ENCODE measurements at places on chromosomes 3 and 15.

DNA sequence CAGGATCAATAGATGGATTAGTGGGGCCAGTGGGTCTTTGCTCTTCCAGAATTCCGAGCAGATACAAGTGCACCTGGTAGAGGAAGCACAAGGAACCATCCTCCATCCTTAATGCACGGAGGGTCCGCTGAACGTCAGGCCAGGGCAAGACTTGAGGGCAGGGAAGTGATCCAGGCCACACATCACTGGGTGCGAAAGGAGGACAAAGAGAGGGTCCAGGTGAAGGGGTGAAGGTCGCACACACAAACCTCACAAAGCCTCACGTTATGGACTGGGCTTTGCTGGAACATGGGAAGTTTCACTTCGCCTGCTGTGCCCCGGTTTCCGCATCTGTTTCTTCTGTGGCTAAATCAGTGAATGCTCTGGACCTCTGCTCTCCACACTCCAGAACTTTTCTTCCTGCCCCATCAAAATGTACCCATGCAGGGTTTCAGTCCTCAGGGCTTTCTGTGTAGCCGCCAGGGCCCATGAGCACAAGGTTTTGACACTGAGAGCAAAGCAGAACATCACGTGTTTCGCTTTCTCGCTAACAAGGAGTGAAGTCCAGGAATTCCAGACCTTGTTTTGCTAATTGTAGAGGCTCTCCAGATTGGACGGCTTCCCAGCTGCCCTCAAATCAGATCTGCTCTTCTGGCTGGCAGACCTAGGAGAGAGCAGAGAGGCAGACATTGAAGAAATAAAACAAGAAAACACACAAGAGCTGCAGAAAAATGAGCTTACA is 56.3 kb downstream of the KLF15 start:
- DNase-seq: no peak

DNA sequence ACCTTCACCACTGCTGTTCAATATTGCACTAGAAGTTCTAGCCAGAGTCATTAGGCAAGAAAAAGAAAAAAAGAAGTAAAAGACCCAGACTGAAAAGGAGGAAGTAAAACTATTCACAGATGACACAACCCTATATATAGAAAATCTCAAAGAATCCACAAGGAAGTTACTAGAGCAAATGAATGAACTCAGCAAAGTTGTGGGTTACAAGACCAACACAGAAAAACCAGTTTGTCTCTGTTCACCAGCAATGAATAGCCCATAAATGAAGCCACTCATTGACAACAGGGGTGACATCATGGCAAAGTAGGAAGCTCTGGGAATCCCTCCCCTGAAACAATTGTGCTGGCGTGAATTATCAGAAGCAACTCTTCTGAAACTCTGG is 4.6 kb downstream of the CFAP100 start:
- no peak for DNase-seq

DNA sequence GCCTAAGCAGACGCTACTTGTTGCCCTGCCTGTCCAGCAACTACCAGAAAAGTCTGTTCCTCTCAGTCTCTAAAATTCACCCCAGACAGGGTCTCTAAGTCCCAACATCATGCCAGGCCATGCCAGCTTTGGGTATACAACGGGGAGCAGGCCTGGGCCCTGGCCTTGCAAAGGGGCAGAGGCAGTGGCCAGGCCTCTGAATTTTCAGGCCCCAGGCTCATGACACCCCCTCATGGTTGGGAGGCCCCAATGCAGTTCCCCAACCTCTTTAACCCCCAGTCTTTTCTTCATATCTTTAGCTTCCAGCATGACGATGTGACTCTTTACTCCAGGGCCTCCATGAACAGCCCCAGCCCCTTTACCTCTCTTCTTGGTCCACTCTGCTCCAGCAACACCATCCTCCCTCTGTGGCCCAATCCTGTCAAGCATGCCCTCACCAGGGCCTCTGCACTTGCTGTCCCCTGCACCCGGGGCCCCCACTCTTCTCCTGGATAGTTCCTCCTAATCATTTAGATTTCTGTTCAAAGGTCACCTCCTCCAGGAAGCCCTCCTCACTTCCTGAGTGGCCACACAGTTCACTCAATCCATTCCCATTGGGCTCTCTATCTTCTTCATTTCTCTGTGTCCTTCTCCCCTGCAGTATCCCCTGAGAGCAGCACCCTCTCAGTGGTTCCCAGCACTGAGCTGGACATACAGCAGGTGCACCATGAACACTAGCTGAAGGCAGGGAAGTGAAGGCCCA is 4.8 kb downstream of the IQSEC1 start:
- DNase-seq: no peak

- peak; percentile 92 for DNase-seq
Observed at GRCh38 chr3:44235604-44236484, 5.8 kb upstream of the TOPAZ1 start.

GRCh38 chr3:177190756-177191681 is 6.3 kb downstream of the TBL1XR1 start:
- no peak for DNase-seq

DNA sequence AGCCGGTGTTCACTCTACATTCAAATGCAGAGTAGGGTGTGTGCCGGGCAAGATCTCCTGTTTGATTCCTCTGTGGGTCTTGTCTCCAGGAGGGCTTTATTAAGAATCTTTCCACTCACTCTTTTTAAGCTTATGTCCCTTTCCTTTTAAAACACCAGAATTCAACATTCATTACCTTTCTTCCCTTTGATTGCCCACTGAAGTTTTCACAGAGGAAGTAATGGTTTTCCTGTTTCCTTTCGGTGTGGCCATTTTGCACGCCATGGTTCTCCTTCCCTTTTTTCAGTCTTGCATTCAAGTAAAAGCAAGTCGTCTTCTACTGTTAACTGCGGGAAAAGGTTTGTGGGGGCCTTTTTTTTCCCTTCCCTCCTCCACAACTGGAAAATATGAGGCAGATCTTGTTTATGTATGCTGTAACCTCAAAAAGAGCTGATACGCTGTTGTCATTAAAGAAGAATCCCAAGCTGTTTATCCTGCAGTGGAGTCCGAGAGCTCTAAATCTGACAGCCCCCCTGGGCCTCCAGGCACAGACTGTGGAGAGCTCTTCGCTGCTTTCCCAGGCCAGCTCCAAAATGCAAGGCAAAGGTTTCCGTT is 40.5 kb downstream of the FILIP1L start:
- DNase-seq: no peak

DNA sequence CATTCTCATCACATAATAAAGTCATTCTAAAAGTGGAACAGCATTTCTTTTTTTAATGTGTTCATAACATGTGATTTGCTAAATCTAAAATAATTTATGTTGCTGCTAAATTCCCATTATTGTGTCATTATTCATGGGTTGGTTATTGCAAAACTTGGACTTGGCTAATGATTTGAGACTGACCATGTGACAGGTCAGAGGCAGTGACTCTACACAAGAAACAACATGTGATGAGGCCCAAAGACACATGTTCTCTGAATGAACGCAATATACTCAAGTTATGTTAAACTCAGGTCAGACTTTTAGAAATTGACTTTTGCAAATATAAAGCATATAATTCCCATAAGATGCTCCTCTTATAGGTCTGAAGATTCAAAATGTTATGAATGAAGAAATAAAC is 566.1 kb downstream of the TBL1XR1 start:
- DNase-seq: no peak

DNA sequence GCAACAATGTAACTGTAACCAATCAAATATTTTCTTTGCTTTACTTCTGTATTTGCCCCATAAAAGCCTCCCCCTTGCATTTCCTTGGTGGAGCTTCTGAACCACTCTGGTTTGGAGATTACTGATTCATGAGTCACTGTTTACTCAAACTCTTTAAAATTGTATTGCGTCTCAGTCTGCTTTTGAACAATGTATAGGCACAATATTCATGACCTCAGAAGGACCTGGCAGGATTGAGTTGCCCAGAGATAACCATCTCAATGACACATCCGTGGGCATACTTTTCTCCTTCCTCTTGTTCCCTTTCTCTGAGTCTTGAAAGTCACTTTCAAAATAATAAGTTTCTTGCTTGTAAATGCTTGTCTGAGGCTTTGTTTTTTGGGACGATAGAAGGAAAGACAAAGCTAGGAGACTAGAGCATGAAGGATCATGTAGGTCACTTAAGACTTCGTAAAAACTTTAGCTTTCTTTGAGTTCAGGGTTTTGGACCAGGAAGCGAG is 57.1 kb upstream of the POU1F1 start:
- DNase-seq: no peak

- no peak for DNase-seq
Observed at GRCh38 chr3:105145511-105145910, 221.2 kb upstream of the ALCAM start.

GRCh38 chr3:60909526-60909925 is 341.7 kb downstream of the FHIT start:
- DNase-seq: no peak

- DNase-seq: peak; percentile 49
Observed at GRCh38 chr3:171187706-171188290, 161.3 kb upstream of the SLC2A2 start.

GRCh38 chr15:45442507-45443135 is 64.3 kb upstream of the GATM start:
- no peak for DNase-seq

DNA sequence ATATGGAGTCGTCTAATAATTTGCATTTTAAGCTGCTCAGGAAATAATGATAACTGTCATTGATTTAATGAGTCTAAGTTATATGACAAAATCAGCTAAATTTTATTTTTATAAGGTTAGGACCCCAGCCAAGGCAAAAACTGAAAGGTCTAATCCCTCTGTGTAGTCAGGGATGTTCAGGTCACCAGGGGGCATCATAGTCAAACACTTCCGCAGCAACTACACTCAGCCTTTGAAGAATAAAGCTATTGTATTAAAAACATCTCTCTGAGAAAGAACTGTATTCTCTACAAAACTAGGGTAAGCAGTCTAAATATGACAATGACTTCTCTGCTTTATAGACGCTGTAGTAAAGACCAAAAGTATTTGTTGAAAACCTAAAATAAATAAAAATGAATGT is 15.0 kb downstream of the INTS14 start:
- no peak for DNase-seq

- no peak for DNase-seq
Observed at GRCh38 chr3:71051893-71052687, 531.4 kb downstream of the FOXP1 start.

- no peak for DNase-seq
Observed at GRCh38 chr15:76991741-76992645, 2.9 kb upstream of the PSTPIP1 start.

DNA sequence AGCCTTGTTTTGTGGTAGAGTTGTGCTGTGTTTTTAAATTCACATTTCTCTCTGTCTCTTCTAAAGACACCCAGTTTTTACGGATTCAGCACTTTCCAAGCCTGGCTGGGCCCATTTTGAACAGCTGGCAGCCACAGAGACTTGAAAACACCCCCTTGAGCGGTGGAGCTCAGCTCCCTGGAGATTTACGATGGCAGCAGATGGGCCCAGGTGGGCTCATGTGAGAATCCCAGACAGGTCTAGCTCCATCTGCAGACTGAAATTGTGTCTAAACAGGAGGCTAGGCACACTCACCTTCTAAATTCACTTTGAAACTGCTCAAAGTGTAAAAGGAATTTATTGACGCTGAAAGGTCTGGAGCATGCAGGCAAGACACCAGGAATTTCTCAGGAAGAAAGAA is 232.0 kb upstream of the HES1 start:
- no peak for DNase-seq

GRCh38 chr3:127964053-127964452 is 49.0 kb downstream of the KBTBD12 start:
- DNase-seq: peak; percentile 88

- DNase-seq: no peak
Observed at GRCh38 chr15:65612616-65612946, 1.6 kb upstream of the INTS14 start.

DNA sequence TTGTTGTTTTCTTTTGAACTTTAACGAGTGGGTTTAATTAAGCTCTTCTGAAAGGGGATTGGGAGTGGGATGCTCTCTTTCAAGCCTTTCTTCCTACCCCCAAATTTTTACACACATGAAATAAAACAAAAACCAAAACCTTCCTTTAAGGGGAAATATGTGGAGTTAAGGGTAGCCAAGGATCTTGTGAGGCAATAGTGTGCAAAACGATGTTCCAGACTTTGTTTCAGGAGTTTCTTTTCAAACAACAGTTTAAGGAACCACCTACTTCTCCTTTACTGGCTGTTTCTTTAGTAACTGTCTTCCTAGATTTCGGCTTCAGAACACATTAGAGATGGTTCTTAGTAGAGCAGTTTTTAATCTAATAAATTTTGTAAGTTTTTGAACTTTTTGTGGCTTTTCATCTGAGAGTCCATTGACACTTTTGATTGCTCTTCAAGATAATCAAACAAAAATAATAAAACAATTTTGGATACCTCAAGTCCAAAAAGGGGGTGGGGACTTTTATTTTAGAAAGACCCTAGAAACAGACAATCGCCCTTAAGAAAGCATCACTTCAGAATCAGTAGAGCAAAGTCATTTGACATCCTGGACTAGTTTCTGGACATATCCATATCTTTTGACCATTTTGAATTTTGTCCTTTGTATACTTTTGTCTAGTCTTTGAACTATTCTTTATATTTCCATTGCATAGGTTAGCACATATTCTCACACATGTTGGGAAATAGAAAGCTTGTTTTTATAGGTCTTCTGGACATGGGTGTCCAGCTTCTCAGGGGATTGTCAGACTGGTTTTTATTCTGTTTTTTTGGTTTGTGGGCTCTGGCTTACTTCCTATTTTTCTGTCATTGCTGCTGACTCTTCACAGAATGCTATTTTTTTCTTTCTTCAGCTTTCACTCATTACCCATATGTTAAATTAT is 6.0 kb downstream of the DIPK2A start:
- no peak for DNase-seq

GRCh38 chr3:52498137-52499054 is 3.3 kb downstream of the STAB1 start:
- no peak for DNase-seq

- DNase-seq: no peak
Observed at GRCh38 chr3:178270838-178271237, 265.4 kb upstream of the KCNMB2 start.

DNA sequence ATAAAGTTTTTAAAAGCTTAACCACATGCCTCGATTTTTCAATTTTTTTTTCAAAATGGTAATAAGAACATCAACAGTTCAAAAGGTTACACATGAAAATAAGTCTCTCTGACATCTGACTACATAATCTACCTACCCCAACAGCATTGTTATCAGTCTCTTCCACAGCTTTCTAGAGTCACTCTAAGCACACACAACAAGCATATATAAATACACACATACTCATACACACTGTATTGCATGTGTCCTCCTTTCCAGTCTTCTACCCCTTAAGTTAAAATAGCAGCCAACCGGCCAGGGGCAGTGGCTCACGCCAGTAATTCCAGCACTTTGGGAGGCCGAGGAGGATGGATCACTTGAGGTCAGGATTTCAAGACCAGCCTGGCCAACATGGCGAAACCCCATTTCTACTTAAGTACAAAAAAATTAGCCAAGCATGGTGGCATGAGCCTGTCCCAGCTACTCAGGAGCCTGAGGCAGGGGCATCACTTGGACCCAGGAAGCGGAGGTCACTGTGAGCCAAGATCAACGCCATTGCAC is 12.2 kb downstream of the TBL1XR1 start:
- DNase-seq: no peak

GRCh38 chr3:66404903-66405700 is 95.7 kb downstream of the LRIG1 start:
- no peak for DNase-seq

DNA sequence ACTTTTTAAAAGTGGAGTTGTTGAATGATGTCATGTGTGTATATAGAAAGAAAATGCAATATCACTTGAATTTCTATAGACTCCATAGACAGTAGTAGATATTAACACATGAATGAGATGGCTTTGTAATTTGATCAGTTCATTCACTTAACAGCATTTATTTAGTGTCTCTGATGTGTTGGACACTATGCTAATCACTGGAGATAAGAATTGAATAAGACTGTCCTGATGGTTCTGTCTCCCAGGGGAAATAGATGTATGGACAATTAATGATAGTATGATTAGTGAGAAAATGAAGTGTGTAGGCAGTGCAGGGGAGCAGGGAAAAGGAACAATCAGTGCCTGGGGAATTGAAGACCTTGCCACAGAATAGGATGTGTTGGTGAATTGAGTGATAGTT is 72.9 kb downstream of the RIOX2 start:
- no peak for DNase-seq
